ENCODE measurements at places on chromosomes 1 and 21. TPM values are rescaled to one million over a fixed set of nuclear protein-coding genes. Genes with fewer than 3 reads are reported as not detected.

DNA sequence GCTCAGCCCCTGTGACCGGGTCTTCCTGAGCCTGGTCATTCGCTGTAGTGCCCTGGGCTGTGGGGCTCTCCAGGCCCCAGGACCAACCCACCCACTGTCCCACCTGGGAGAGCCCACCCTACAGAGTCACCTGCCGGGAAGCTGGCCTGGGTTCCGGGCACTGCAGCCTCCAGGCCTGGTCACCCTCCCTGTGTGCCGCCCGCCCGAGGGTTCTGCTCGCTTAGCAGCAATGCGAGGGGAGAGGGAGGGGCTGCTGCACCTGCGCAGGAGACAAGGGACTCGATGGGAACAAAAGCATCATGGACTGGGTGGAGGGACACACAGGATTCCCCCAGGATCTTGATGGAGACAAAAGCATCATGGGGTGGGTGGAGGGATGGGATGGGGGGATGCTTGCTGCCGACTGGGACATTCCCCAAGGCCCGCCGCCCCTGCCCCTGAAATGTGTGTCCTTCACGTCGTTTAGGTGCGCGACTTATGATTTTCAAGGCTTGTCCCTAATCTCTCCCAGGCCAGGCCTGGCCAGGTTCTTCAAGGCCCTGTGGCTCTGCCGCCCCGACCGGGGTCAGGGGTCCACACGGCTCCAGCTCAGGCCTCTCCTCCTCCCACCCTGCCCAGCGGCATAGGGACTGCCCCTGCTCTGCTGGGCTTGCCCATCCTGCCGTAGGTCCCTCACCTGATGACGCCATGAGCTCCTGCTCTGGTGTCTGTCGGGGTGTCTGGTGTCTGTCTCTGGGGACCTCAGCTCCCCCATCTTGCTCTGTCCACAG is 1.7 kb downstream of the KRTAP10-8 start:
- DNase-seq: no peak

HECTD3 gene
- total RNA-seq: 24.3 TPM

DNA sequence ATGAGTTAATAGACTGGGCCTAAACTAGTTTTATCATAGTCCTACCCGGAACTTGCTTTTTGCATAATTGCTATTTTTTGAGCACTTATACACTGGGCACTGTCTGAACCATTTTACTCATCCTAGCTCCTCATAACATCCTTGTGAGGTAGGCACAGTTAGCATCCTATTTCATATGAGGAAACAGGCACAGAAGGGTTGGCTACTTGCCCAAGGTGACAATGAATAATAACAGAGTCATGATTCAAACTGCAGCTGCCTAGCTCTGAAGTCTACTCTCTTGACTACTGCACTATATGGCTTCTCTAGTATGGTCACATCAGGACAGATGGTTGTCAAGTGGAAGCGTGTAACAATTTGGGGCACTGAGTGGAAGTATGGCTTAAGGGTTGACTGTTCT is 18.2 kb upstream of the RC3H1 start:
- DNase-seq: no peak

DNA sequence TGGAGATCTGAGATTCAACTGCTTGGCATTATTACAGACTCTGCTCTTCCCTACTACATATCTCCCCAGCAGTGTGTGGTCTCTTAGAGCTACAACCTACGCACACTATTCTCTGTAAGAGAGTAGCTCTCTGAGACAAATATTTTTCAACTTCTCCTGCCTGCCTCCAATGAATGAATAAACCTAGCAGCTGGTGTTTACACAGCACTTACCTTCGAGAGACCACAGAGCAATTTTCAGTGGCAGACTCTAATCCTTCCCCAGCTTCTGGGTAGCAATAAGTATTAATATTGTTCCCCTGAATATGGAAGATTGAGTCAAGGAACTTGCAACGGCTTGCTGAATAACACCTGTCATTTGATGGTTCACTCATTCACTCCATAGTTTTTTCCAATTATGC is 350.9 kb upstream of the SPAG17 start:
- no peak for DNase-seq

FAM78B gene
- total RNA-seq: 0.78 TPM

TNNT2 gene
- not detected for total RNA-seq

- DNase-seq: no peak
These were observed 38.0 kb upstream of the HLX start for GRCh38 chr1:220841293-220841692.

GRCh38 chr1:167469280-167469965 is 48.9 kb downstream of the CD247 start:
- no peak for DNase-seq

- peak; percentile 69 for DNase-seq
These were observed 8.3 kb downstream of the IL24 start for GRCh38 chr1:206905295-206906164.

GRCh38 chr21:40128891-40129290 is 261.7 kb downstream of the PCP4 start:
- DNase-seq: no peak

LAMTOR2 gene
- 51.7 TPM for total RNA-seq

GRCh38 chr1:19708567-19709110 is 44.0 kb downstream of the HTR6 start:
- DNase-seq: no peak

GRCh38 chr1:180849031-180849775 is 63.5 kb upstream of the KIAA1614 start:
- DNase-seq: no peak

ADGRL4 gene
- not detected for total RNA-seq

GRCh38 chr1:31799196-31799894 is 16.5 kb downstream of the SPOCD1 start:
- peak; percentile 45 for DNase-seq

GRCh38 chr1:5430911-5431697 is 561.1 kb downstream of the NPHP4 start:
- no peak for DNase-seq

NFASC gene
- 0.11 TPM for total RNA-seq

DNA sequence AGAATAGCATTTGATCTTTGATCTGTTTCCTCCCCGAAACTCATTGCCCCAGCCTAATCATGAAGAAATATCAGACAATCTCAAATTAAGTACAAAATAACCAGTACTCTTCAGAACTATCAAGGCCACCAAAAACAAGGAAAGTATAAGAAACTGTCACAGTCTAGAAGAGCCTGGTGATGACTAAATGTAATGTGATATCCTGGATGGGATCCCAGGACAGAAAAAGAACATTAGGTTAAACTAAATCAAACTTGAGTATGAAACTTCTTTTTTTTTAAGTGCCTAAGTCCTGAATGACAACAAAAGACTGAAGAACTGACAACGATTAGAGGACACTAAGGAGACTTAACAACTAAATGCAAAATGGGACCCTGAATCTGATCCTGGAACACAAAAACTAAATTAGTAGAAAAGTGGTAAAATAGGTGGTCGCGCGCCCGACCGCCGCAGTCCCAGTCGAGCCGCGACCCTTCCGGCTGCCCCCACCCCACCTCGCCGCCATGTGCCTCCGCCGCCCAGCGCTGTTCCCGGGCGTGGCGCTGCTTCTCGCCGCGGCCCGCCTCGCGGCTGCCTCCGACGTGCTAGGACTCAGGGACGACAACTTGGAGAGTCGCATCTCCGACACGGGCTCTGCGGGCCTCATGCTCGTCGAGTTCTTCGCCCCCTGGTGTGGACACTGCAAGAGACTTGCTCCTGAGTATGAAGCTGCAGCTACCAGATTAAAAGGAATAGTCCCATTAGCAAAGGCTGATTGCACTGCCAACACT is 5.5 kb upstream of the PRKAB2 start:
- no peak for DNase-seq

- no peak for DNase-seq
These were observed 428.4 kb upstream of the B3GALT2 start for GRCh38 chr1:193614817-193615216.

RGS8 gene
- total RNA-seq: not detected

LTN1 gene
- 42.1 TPM for total RNA-seq

DNA sequence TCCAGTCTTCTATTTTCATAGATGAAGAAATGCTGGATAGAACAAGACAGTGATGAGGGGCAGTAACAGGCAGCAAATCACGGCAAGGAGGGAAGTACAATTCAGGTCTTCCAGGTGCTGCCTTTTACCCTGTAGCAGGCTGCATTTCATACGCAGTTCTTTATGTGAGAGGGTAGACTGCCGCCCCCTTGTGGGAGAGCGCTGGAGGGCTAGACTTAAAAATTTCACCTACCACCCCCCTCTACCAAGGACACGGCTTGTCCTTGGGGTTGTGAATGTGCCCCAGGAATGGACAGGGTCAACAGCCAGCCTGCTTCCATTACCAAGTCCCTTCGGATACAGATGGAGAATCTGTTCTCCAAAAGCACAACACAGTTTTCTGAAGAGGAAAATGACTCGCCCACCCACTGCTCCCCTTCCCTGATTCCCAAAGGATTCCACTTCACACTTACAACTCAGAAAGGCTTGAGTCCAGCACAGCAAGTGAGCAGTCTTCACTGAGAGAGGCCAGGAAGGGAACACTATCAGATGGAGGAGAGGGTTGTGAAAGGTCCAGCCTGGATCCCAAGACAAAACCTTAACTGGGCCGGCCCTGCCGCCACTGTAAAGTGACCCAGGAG is 7.4 kb downstream of the WDR77 start:
- DNase-seq: peak; percentile 67

LINGO4 gene
- total RNA-seq: 0.72 TPM

DNA sequence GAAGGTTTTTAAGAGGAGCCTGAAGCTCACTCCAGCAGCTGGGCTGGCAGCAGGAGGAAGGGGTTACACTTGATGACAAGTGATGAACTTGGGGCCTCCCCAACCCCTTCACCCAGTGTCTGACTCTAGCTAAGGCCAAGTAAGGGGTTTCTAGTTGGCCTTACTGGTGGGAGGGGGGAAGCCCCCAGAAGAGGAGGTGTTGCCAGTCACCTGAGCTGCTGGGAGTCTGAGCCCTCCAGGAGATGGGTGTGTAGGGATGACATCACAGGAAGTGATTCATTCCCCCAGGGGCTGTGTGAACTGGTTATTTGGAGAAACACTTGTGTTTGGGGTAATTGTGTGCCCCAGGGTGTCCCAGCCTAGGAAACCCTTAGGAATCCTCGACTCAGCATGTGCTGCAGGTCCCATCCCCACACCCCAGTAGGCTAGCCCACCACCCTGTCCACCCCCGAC is 3.1 kb downstream of the PADI1 start:
- peak; percentile 56 for DNase-seq

DNA sequence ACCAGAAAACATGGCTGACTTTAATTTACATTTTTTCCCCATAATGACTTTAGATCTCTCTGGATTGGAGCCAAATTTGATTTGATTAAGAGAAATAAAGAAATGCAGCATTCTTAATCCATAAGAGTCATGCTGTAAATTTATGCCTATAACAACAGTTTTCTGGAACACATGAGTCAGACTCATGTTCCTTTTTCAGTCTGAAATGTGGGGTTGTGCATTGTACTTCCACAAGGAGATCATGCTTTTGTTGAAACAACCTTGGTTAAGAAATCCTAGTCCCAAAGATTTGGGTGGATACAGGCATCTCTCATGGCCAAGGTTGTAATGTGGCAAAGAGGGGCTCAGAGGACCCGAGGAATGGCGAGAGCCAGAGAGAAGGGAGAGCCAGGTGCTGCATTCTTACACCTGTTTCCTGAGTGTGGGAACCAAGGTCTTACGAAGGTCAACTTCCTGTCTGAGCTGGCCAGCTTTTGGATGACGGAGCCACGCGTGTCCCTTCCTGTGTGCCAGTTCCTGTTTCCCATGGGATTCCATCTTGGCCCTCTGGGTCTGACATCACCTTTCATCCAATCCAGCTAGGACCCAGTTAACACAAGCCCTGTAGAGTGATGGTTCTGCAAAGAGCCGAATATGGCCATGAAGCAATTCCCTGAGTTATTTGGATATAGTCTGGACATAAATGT is 23.1 kb downstream of the CLDN14 start:
- DNase-seq: no peak

GRCh38 chr21:26715878-26716506 is 129.2 kb downstream of the ADAMTS1 start:
- no peak for DNase-seq

NUDT4B gene
- total RNA-seq: 0.56 TPM

- no peak for DNase-seq
These were observed at the start of gene RGS5 for GRCh38 chr1:163202833-163203451. RGS5 (minus strand) TSS chr1:163202916; CDS start chr1:163202835, 81 bp downstream.

DNA sequence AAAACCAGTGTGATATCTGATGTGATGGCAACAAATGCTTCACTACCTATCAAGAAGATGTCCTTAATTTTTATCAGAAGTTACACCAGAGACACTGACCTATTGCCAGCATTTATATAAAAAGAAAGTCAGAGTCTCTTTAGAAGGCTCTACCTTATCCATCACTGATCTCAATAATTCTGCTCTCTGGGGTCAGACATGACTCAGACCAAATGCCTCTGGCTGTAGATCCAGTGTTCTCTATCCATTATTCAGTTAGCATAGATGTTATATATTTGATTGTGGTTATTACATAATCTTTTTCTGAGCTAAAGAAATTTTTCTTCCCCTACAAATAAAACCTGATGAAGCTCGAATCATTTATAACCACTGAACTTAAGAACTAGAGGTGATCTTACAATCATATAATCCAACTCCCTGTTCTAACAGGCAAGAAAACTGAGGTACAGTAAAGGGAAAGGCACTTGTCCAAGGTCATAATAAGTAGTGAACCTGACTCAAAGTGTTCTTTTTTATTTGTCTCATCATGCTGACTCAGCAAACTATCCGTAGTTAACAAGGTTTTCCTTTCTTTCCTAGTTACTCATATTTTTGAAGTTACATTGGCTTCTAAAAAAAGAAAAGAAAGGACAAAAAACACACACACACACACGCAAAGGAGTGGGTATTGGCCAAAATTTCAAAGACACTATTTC is 43.6 kb upstream of the ESRRG start:
- DNase-seq: no peak

DNA sequence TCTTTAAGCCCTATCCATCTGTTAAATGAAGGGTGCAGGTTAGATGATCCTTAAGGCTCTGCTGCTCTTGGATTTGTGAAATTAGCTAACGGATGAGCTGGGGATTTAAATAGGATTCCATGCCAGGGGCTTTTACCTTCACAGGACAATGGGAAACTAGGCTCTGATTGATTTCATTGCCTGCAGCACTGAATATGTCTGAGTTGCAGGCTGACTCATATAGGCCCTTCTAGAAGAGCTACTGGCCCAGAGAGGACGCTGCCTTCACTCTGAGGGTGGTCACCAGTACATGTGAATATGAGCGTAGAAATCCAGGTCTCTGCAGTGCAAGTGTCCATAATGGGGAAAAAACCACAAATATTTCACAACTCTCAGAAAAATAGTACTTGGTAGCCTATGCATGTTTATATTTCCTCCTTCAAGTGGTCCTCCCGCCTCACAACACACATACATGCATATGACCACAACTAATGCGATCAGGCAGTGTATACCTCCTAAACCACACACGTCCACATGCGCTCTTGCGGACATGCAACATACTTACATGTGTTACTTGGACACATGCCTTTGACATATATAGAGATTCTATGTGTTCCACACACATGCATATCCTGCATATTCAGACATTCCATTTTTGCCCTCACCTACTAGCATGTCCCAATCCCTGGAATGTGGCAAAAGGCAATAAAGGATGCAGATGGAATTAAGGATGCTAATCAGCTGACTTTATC is 233.8 kb upstream of the JUN start:
- DNase-seq: no peak
